ENCODE measurements at places on chromosomes 16 and 17.

DNA sequence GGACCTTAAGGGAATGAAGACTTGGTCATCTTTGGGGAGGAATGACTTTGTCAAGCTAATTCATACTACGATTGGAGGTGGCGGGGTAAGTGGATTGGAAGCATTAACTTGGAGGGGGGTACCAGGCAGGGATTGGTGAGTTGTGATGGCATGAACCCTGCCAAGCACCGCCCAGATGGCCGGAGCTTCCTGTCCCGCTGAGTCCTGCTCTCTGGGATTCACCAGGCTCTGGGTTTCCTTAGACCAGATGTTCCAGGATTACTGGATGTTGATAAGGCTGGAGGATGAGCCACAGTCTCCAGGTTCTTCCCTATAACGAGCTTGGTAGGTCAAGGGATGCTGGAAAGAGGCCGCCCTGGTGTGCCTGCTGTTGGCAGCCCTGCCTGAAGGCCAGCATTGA, 154.9 kb downstream of the SDK2 start:
- no peak for DNase-seq

DNA sequence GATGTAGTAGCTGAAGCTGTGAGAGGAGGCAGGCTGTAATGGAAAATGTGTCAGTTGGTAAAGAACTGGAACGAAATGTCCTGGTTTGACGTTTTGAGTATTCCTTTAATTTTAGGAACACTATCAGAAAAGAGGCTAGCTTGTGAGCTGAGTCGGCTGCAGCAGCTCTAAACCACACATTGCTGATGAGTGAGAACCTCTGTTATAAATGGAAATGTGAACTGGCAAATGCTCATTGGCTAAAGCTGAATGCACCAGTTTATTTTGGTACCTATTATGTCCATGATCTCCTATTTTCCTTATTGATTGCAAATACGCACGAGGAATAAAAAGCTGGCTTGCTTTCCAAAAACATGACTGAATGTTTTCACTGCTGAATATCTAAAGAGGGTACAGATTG, 11.0 kb upstream of the WIPI1 start:
- no peak for DNase-seq

GRCh38 chr16:68902003-68902968, 59.0 kb downstream of the TANGO6 start:
- no peak for DNase-seq

DNA sequence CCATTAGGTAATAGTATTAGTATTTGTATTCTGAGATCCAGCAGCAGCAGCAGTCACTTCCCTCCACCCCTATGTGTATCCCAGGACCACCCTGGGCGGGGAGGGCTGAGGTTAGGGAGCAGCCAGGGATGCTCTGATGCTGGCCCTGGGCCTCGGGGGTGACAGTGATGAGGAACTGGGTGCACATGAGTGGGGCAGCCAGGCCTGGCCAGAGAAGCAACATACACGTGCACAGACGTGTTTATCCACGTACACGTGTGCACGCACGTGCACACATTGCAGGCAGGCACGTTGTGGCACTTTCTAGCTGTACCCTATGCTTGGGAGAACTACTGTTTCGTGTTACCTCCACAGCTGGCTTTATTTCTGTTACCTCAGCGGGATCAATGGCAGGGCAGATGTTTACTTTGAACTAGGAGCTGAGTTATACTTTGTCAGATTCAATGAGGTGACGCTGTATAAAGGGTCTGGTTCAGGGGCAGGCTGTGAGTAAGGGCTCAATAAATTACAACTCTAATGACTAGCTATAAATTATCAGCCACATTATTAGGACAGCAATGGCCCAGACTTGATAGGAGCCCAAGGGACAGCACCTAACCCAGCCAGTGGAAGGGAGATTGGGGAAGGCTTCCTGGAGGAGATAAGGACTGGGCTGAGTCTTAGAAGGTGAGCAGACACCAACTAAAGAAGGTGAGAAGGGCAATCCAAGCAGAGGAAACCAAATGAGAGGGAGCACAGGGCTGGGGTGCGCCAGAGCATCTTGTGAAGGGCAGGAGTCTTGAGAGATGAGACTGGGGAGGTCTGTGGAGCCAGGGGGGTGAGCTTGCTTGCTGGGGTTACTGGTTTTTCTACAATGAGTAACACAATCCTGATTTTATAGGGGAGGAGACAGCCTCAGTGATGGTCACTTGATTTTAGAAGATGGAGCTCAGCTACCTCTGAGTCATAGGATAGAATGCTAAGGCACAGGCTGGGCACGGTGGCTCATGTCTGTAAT, 22.4 kb upstream of the CA4 start:
- DNase-seq, result no peak

DNA sequence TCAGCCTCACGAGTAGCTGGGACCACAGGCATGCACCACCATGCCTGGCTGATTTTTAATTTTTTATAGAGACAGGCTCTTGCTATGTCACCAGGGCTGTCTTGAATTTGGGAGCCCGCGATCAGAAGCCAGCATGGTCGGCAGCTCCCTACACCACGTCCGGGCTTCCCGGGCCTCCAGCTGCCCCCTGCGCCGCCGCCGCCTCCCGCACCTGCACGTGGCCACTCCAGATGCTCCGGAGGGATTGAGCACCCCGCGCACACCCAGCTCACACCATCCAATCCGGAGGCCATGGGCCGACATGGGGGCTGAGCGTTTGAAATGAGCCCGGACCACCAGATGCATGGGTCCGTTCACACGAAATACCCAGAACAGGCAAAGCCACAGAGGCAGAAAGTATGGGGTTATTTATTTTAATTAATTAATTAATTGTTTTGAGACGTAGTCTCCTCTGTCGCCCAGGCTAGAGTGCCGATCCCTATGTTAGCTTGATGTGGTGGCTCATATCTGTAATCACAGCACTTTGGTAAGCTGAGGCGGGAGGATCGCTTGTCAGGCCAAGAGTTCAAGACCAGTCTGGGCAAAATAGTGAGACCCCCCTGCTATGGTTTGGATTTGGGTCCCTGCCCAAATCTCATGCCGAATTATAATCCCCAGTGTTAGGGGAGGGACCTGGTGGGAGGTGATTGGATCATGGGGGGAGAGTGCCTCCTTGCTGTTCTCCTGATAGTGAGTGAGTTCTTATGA, 17.1 kb upstream of the PDXDC1 start:
- DNase-seq, result no peak

DNA sequence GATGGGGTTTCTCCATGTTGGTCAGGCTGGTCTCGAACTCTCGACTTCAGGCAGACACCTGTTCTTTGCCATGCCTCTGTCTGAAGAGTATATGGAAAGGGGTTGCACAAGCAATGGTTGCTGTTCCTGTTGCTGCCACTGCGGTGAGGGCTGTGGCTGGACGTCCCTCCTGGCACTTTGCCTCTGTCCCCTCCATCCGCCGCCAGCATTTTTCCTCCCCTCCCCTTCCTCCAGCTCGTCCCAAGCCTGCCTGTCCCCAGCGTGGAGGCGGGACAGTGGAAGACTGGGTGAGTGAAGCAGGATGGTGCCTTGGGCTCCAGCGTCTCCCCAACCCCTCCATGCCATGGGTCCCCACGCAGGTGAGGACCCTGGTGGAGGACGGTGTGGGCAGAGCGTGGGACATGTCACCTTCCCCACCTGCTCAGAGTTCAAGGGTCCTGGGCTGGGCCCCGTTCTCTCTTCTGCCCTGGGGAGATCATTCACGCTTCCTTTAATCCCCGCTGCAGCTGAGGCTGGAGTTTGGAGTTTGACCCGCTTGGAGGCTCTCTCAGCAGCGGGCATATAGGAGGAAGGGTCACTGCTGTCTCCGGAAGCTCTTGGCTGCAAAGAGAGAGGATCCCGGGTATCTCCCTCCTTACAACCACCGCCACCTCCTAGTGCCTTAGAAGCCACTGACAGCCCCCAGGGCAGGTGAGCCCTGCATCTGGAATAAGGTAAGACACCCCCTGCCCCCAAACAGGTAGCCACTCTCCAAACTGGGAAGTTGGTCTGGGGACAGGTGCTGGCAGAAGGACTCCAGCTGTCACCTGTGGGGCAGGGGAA, at the start of gene SLC5A11:
Gene SLC5A11 (plus strand): TSS at position 238 of the 822 bp plus-strand sequence. CDS start 12,681 bp downstream, outside the sequence.
- DNase-seq, result no peak

- no peak for DNase-seq
Measured at GRCh38 chr17:36510636-36511035, 24.0 kb downstream of the MYO19 start.

DNA sequence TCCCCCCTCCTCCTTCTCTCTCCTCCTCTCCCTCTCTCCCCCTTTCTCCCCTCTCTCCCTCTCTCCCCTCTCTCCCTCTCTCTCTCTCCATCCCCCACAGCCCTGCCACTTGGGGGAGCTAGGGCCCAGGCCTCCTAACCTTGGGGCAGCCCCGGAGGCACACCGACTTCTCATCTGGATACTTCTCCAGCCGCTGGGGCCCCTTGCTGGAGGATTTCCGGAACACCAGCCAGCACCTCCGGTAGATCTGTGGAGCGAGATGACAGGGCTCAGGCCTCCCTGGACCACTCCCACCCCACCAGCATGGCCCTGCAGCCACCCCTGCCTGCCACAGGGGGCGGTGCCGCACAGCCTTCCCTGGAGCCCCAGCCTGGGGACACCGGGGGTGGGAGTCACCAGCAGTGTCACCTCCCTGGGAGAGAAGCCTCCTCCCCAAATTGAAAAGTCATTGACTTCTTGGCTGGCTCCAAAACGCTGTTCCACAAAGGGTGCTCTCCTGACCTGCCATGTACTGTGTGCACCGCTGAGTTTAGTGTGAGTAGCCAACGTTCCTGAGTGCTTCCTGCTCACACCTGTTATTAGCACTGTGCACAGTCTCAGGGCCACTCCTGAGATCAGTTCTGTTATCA, 10.5 kb downstream of the DOK4 start:
- DNase-seq, result peak; percentile 80

DNA sequence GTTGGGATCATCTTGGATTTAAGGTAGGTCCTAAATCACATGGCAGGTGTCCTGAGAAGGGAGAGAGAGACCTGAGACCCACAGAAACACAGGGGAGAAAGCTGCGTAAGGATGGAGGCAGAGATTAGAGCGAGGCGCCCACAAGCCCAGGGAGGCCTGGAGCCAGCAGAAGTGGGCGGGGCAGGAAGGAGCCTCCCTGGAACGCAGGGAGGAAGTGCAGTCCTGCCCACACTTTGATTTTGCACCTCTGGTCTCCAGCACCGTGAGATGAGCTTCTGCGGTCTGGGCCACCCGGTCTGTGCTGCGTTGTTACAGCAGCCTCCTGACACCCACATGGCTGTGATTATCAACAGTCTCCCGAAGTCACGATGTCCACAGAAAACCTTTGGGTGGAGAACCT, 6.4 kb downstream of the DNASE1L2 start:
- no peak for DNase-seq

- DNase-seq, result no peak
Measured at GRCh38 chr16:12436201-12436657, 367.5 kb downstream of the CPPED1 start.

GRCh38 chr17:78935419-78936323, 10.5 kb upstream of the TIMP2 start:
- DNase-seq, result no peak

DNA sequence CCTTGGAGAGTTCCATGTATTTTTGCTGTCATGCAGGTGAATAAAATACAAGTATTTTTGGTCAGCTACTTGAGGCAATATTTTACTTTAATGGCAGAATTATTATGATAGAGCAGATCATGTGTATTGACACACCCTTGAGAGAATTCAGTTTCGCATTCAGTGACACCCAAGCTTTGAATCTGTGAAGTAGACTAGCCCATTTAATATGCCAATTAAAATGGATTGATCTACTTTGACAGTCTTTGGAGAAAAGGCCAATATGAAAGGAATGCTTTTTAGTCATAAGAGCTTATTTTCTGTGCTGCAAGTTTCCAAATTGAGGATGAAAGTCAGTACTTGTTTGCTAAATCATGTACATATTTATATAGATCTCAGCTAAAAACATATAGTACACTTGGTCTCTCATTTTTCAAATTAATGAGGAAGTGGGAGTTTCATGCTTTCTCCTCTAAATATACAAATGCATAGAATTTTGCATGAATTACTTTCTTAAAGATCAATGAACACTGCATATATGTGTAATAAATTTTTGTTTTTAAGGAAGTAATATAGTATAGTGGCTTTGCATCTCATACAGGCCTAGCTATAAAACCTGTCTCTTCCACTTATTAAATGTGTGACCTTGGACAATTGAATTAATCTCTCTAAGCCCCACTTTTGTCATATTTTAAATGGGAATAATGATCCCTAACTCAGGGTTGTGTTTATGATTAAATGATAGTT, 161.5 kb downstream of the PHKB start:
- DNase-seq, result no peak

GRCh38 chr16:1787322-1788094, 4.7 kb downstream of the NUBP2 start:
- no peak for DNase-seq

- no peak for DNase-seq
Measured at GRCh38 chr17:40511667-40512220, 10.3 kb upstream of the TNS4 start.

DNA sequence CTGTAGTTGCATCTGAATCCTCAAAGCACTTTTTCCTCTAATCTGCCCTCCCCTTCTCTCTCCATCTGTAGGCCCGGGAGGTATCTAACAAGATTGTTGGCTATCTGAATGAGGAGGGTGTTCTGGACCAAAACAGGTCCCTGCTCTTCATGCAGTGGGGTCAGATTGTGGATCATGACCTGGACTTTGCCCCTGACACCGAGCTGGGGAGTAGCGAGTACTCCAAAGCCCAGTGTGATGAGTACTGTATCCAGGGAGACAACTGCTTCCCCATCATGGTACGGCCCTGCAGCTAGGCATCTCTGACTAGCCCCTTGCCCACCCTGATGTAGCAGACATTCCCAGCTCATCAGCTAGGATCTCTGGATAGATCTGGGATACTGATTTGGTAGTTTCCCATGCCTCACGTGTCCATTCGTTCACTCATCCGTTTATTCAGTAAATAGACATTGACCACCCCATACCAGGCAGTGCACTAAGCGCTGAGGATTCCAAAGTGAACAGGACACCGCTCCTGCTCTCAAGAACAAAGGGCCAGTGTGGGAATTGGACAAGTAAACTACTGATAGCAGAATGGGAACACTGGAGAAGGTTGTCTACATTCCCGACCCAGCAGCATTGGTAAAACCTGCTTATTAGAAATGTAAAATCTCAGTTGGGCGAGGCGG, 12.1 kb downstream of the LPO start:
- no peak for DNase-seq

- DNase-seq, result no peak
Measured at GRCh38 chr17:33874617-33875060, 380.4 kb upstream of the CCL2 start.

- no peak for DNase-seq
Measured at GRCh38 chr16:8278031-8278580, 312.2 kb downstream of the TMEM114 start.

- DNase-seq, result no peak
Measured at GRCh38 chr17:28580959-28581358, 4.3 kb upstream of the ALDOC start.

- no peak for DNase-seq
Measured at GRCh38 chr16:31507617-31507928, 618 bp downstream of the RUSF1 start.

Data from GM12892 (cell line).